D341Med (cell line): ENCODE measurements at places on chromosomes 7 and 10.
A peak's percentile ranks its signal among the peaks of the same experiment; 100 is the strongest.

DNA sequence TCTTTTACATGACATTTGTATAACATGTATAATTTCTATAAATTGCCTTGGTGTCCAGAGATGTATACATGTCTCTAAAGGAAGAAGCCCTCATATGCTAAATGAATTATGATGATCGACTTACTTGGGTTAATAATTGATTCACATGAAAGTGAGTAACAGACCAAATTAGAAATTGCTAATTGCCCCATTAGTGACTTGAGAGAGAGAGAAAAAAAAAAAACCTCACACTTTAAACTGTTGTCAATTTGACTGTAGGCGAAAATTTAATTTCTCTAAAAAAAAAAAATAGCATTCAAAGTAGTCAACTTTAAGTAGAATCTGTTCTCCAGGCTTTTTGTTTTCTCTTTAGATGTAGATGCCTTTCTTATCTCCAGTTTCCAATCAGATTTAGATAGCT, 383.3 kb downstream of the SH2D4B start:
- no peak for DNase-seq

GRCh38 chr7:98329100-98329790, 47.8 kb downstream of the BRI3 start:
- no peak for DNase-seq

GRCh38 chr7:74429153-74429747, 24.5 kb upstream of the GTF2IRD1 start:
- no peak for DNase-seq

DNA sequence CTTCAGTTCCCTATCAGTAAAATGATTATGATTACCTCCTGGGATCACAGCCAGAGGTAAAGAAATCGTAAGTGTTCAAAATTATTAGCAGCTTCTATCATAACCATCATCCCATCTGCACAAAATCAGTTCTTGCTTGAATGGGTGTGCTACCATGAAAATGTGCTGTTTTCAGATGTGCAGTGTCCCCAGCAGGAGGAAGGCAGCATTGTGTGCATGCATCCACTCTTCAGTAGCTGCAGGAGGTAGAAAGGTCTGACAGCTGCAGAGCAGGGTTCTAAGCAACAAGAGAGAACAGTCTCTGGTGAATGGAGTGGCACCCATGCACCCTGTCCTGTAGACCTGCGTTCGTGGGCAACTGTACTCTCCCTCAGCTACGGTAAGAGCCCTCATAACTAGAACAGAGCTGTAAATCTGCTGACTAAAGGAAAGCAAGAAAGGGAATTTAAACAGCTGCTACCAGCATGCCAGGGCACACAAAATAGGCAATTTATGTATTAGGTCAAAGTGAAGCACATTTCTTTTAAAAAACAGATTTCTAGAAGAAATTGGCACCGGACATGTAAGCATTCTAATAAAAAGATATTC, 21.2 kb downstream of the VSTM2A start:
- no peak for DNase-seq

DNA sequence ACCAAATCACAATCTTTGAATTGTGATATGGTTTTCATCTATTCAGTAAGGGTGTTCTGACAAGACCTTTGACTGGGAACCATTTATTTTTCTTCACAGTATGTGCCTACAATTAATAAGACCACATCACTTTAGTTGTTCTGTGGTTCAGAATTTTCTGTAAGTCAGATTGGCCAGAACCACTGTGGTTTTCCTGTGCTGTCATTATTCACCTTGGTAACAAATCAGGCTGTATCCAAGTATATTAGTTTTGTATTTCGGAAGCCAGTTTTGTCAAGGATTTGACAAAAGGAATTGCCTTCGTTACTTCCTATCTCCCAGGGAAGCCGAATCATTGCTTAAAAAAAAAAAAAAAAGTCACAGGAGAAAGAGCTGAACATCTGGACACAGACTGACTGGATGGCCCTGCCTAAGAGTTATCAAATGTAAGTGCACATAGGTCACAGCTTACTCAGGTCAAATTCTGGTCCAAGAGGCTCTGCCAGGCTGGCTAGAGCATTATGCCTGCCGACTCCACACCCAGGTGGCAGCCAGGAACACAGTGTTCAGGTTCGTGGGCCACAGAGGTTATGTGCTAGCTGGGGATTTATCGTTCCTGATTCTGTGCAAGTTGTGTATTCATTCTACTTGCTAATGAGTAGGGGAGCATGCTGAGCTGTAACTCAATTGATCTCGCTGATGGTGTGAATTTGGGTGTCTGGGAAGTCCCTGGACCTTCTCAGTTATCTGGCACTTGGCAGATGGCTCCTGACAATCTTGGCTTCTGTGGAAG, 175.3 kb downstream of the JAZF1 start:
- peak; percentile 57 for DNase-seq

DNA sequence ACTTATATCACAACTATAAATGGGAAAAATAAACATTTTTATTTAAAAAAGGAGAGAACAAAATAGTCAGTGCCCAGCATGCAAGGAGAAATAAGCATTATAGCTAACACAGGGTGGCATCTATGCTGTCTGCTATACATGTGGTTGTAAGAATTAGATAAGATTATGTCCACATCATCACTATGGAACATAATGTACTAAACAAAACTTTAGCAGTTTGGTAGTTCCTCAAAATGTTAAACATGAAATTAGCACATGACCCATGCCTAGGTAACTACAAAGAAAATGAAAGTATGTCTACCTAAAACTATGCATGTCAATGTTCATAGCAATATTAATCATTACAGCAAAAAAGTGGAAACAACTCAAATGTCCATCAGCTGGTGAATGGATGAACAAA, 28.7 kb upstream of the RUFY2 start:
- no peak for DNase-seq

DNA sequence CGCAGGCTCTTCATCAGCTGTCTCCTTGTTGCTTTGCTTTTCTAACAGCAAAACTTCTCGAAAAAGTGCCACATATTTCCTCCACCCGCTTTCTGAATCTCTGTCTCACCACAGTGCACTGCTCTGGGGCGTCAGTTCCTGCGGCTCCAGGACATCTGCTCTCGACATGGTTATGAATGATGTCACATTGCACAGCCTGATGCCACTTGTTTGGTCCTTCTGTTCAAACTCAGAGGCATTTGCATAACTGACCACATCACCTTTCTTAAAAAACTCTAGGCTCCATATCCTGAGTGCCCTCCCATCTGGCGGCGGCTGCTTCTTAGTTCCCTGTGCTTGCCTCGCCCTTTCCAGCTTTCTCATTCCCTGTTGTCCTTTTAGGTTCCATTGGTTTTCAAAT, 469.3 kb upstream of the COBL start:
- no peak for DNase-seq

DNA sequence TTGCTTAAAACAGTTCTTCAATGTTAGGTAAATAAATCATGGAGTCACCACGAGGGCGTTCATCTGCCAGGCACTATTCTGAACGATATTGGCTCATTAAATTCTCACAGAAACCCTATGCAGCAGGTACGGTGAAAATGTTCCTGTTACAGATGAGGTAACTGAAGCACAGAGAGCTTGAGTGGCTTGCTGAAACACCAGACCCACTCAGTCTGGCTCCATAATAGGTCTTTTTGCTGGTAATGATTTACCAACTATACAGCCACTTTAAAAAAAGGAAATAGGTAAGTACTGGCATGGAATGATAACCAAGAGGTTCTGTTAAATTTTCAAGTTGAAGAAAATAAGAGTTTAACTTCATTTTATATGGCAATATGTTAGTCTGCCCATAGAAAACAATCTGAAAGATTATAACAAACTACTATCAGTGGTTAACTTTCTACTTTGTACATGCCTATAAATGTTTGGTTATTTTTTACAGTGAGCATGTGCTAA, 1.3 kb upstream of the TM9SF3 start:
- DNase-seq = no peak

DNA sequence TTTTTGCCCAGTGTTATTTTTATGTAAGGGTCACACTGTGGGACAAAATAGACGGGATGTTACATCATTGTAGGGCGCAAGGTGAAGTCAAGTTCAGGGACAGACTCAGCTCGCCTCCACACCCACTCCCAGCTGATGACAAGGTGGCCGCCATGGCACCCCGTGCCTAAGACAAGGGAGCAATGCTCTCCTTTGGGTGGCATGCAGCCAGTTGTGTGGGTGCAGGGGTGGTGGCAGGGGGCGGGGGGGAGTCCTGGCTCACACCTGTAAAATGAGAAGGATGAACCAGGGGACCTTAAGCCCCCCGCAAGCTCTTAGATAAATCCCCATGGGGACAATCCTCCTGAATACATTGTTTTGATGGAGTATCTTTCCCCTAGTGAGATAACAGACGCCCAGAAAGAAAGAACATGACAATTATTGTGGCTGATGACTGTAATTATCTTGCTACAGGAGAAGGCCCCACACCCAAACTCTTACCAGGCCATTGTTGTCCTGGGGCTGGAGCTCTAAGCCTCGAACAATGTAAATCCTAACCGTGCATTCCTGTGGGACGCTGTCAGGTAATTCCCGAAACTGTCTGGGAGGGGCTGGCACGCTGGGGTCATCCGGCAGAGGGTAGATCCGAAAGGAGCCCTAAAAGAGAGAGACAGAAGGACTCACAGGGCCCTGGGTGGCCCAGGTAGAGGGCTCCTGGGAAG, 148.7 kb downstream of the MYOF start:
- peak; percentile 27 for DNase-seq

DNA sequence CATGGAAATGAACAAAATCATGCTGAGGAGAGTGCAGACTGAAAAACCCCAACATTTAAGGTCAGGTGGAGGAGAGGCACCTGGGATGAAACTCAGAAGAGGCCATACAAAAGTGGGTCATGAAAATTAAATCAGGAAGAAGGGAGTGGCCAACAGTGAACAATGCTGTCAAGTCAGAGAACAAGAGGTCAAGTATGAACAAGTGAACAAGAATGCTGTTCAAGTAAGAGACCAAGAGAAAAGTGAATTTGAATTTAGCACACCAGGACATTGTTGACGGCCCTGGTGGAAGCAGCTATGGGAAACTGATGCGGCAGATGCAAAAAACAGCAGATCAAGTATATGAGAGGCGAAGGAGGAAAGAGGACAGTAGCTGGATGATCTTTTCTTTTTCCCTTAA, 7.9 kb downstream of the CEP41 start:
- DNase-seq = no peak

DNA sequence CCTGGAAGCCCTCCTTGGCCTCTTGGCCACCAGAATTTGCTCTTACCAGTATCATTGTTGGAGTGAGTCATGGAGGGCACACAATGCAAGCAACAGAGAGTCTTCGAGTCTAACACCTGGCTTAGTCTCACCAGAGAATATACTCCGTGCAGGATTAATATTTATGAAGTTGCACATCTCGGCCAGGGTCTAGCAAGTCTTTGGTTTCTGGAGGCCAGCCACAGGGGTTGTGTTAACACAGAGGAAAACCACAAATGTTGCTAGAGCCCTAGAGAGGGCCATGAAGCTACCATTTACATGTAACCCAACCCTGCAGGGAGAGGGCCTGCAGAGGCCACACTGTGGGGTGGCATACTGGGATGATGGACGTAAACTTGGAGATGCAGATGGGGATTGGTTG, 71.8 kb downstream of the MTPN start:
- DNase-seq = no peak

DNA sequence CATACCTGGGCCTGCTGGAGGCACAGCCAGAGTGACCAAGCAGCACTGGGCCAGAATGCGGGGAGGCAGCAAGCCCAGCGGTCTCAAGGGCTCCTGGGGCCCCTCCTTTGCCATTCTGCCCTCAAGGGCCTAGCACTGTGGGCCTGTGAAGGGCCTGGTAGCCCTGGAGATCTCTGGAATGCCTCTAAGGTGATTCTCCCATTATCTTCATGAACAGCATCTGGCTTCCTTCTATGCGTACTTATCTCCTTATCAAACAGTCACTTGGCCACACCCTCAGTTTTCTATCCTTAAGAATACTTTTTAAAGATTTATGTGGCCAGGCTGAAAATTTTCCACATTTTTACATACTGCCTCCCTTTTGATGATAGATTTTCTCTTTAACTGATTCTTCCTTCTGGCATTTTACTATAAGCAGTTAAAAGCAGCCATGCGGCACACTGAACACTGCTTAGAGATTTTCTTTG, 67.5 kb upstream of the CCNY start:
- DNase-seq = no peak

DNA sequence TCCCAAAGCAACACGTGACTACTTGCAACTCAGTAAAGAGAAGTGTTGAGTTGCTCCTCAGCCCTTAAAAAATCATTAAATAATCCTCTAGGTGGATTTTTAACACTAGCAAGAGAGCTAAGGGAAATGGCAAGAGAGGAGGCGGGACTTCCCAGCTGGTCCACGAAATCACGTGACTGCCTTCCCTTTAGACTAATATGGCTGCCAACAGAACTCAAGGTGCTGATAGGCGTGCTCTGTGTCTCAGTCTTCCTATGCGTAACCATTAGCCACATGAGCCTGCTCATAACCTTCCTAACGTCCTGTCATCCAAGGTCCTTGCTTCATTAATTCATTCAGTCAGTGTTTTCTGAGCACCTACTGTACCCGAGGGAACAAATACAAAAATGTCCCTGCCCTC, 66.0 kb downstream of the RSU1 start:
- no peak for DNase-seq

DNA sequence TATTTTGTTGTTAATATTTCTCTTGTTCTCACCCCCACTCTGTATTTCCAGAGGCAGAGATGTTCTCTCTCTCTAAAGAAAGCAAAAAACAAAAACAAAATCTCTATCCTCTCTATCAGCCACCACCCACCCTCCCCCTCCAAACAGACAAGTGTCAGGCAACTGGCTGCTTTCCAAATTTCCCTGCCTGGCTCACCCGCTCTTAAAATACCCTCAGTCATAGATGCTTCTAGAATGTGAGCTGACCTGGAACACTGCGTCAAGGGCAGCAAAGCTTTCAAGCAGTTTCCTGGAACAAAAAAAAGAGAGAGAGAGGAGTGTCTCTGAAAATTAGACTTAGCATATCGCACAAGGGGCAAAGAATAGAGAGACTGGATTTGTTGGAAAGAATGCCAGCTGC, 341.0 kb upstream of the ZMIZ1 start:
- DNase-seq = no peak

- DNase-seq = peak; percentile 24
Measured at GRCh38 chr7:102320181-102320580, 33.5 kb downstream of the SH2B2 start.
